ENCODE measurements at places on chromosomes 1 and 21.
A peak's percentile ranks its signal among the peaks of the same experiment; 100 is the strongest.

GRCh38 chr21:16473988-16474387, 744.2 kb downstream of the USP25 start:
- DNase-seq, result no peak

DNA sequence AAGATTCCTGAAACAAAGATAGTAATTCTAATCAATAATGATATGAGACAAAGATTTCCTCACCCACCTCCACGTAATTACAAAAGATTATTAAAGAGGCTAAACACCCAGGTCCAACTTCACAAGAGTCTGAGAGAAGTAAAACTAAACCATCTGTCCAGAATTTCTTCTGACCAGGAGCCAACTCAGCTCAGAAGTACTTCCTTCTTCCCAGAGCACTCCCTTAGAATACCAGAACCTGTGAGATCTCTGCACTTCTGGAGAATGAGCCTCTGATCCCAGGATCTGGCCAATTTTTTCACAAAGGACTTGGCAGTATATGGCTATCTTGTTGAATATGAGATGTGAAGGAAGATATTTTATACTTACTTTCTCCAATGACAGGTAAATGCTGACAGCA, 120.6 kb upstream of the PALMD start:
- no peak for DNase-seq

- no peak for DNase-seq
These were observed 310.3 kb downstream of the SIPA1L2 start for GRCh38 chr1:232319518-232320210.

DNA sequence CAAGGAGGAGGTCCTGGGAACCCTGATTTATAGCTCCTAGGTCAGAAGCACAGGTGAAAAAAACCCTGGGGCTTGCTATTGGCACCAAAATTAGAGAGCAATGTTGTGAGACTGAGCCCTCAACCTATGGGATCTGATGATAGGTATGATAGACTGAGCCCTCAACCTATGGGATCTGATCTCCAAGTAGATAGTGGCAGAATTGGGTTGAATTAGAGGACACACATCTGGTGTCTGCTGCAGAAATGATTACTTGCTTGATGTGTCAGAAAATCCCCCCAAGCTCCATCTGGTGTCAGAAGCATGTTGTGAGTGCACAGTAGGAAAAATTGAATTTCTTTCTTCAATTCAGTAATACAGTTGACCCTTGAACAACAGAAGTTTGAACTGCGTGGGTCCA, 62.4 kb downstream of the MAP3K21 start:
- DNase-seq, result no peak

DNA sequence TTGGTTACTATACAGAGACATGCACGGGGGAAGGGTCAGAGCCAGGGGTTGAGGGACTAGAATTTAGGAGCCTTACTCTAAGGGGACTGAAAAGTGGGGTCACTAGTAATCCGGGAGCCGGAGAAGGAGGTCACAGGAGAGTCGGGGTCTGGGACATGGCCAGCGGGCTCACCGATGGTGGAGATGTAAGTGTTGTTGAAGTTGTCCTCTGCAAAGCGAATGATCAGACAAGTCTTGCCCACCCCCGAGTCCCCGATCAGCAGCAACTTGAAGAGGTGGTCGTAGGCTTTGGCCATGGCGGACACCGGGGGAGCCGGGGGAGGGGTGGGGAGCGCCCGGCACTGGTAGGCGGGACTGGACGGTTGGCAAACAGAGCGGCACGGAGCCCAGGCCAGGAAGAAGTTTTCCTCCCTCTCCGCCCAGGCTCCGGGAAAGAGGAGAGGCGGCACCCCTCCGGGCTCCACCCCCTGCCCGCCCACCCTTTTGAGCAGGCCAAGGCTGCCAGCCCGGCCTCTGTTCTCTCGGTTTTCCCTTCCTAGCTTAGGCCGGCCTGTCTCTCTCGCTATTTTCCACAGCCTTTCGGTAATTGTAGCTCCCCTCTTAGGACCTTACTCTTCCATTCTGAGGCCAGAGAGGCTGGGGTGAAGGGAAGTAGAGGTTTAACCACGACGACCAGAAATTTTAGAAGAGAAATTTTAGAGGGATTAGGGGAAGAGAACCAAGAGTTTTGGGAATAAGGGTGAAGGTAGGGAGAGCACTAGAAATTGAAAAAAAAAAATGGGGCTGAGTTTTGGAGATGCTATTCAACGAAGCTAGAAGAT, at the start of gene RAB13:
Gene RAB13, minus strand, starts transcription at position 399 of the 821 bp plus-strand sequence. Its CDS starts 103 bp downstream, at position 296.
- DNase-seq, result peak; percentile 88

GRCh38 chr1:116232989-116233514, 121.9 kb downstream of the MAB21L3 start:
- peak; percentile 61 for DNase-seq

DNA sequence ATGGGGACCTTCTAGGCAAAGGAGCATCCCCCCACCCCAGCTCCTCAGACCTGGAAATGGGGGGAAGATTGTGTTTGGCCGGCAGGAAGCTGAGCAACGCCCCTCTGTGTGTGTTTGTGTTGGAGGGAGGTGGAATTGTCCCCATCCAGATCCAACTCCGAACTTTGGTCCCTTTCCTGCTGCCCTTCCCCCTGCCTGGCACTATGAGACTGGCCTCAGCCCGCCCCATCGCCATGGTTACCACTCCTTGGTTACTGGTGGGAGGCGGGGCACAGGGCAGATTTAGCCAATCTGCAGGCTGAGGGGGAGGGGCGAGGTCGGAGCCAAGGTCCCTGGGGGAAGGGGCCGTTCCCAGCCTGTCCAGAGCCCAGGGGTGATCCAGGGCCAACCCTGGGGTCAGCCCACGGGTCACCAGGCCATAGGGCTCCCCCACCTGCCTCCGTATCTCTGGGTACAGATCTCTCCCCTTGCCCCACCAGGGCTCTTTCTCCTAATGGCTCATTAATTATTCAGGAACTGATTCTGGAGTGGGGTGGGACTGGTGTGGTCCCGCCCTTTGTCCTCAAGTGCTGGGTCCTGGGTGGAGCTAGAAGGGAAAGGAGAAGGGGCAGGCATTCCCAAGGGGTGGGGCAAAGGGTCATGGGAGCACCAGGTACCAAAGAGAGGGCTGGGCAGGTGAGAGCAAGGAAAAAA, 15.2 kb downstream of the PTPRF start:
- peak; percentile 98 for DNase-seq

GRCh38 chr1:53653200-53653575, 85.8 kb downstream of the GLIS1 start:
- DNase-seq, result no peak

DNA sequence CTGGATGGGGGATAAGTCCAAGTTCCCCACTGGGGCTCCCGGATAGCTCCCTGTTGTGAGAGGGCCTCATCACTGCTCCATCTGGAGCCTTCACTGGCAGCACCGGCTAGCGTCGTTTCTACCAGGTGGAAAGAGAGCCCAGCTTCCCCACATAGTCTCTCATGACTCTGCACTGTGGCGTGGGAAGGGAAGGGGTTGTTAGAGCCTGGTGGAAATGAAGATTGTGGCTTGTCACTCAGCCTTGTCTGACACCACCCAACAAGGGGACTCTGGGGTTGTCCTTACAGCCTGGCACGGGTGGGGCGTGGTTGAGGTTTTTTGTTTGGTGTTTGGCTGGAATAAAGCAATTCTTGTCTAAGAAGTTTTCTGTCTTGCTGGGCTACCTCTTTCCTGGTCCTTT, 94.6 kb downstream of the ADARB1 start:
- no peak for DNase-seq

DNA sequence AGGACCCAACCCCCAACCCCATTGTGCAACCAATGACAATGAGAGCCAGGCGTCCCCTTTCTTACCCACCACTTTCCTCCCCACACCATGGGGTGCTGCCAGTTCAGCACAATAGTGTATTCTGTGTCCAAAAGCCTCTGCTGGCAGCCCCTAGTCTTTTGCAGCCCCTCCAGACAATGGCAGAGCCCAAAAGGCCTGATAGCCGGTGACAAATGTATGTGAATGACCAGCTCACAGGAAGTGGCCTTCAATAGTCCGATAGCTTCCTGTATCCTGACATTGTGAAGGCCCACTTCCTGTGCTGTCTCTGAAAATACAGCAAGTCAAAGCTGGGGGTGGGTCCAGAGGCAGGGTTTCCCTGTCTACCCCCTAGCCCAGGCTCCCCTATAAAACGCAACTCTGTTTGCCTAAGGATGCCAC, 16.6 kb downstream of the SMIM12 start:
- DNase-seq, result no peak

DNA sequence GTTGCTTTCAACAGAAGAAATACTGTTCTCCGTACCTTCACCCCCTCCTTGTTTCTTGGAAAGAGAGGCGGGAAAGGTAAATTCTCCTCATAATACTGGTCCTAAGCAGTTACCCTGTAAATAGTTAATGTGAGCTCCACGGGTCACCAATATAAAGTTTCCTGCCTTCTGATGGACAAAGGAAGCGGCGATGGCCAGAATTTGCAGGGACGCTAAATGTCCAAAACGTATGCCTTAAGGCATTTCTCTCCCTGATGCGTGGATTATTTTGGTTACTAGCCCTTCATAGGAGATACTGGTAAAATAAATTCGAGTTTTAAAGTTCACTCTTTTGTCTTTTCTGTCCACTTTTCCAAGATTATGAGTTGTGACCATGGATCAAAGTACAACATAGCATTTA, 898 bp upstream of the PTGS2 start:
- DNase-seq, result no peak

- no peak for DNase-seq
These were observed 88.1 kb upstream of the SPATA6 start for GRCh38 chr1:48560116-48560515.

GRCh38 chr1:63601463-63601862, 8.3 kb downstream of the PGM1 start:
- no peak for DNase-seq

DNA sequence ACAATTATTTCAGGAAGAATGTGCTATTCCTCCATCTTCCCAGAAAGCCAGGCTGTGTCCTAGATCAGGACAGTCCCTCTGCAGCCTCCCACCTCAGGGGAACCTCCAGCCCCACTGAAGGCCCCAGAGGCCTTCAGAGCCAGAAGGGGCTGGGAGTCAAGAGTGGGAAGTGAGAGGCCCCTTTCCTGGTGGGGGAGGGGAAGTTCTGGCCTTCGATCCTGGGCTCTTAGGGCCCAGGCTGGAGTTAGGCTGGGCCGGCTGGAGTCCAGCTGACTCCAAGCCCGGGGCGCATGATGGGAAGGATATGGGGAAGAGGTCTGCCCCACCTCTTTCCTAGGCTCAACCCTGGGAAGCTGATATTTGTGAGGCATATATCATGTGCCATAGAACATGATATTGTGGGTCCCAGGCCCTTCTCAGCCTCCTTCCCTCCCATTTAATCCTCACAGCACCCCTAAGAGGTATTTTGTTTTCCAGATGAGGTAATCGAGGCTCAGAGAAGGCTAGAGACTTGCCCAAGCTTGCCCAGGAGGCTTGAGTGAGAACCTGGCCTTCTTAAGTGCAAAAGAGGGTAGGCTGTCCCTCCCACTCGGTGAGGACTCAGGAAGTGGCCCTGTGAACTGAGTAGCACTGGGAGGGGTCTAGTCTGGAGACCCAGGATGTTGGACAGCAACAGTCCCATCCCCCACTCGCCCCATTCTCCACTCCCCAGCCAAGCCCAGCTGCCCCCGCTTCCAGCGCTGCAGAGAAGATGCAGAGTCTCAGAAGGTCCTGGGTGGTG, 18.6 kb upstream of the HSPG2 start:
- peak; percentile 60 for DNase-seq
